Fibroblast of the aortic adventitia (primary cell): ENCODE measurements at places on chromosomes 2 and 18. TPM values are rescaled to one million over a fixed set of nuclear protein-coding genes. Genes with fewer than 3 reads are reported as not detected.

Gene RAPH1
- total RNA-seq, result 16.5 and 18.8 TPM in 2 replicates

Gene NEU2
- total RNA-seq, result not detected in 2 replicates

Gene COL4A4
- 1.1 and 2.6 TPM in 2 replicates for total RNA-seq

Gene EVX2
- total RNA-seq, result not detected in 2 replicates

Gene ANKRD53
- total RNA-seq, result 1.1 and 6.5 TPM in 2 replicates

Gene RAB6C
- total RNA-seq, result not detected in 2 replicates

Gene ABCG5
- total RNA-seq, result not detected in 2 replicates

Gene SLC25A12
- total RNA-seq, result 17.1 and 23.0 TPM in 2 replicates

Gene CYP26B1
- 2.5 and 8.6 TPM in 2 replicates for total RNA-seq

Gene NABP1
- total RNA-seq, result 74.7 and 136 TPM in 2 replicates

Gene POTEJ
- total RNA-seq, result not detected in 2 replicates

Gene TMEM200C
- 0.33 and 0.36 TPM in 2 replicates for total RNA-seq

Gene PRKAG3
- 0.18 and 0.41 TPM in 2 replicates for total RNA-seq

Gene SNED1
- 77.5 and 105 TPM in 2 replicates for total RNA-seq

Gene SGPP2
- total RNA-seq, result not detected in 2 replicates

Gene RNU2-63P
- not detected in 2 replicates for total RNA-seq

Gene TSPYL6
- total RNA-seq, result 0.25 TPM in 1 of 2 replicates, not detected in the other

Gene TPO
- total RNA-seq, result not detected in 2 replicates

Gene ACMSD
- total RNA-seq, result not detected in 2 replicates

Gene CCDC85A
- 0.45 and 1.8 TPM in 2 replicates for total RNA-seq
